ENCODE measurements at places on chromosomes 12 and 14.
A peak's percentile ranks its signal among the peaks of the same experiment; 100 is the strongest.

- DNase-seq = no peak
Observed at GRCh38 chr12:53572134-53572758, 53.9 kb downstream of the ATF7 start.

DNA sequence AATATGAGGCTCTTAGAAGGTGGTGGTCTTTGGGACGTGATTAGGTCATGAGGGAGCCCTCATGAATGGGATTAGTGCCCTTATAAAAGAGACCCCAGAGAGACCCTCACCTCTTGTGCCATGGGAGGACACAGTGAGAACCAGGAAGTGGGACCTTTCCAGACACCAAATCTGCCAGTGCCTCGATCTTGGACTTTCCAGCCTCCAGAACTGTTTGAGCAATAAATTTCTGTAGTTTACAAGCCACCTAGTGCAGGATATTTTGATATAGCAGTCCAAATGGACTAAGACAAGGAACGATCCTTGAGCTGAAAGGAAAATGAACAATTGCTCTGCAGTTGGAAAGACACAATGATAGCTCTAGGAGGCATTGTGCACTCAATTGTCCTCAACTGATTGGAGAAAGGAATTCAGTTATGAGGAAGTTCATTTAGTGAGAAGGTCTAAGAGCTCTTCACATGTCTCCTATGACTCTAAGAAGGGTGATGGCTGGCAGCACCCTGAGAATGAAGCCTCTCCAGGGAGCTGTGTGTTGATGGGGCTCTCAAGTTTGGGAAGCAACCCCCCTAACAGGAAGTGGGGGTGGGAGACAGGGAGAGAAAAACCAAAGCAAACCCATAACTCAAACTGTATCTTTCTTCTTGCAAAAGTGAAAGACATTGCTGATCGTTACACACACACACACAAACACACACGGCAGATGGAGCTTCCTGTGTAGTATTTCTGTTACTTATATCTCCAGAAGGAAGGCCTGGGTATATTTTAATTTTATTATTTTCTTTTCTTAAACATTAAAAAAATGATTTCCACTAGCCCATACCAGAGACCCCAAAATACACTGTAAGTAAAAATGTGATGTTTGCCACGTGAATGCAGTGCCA lies 21.0 kb downstream of the CHST11 start:
- DNase-seq = no peak

- no peak for DNase-seq
Observed at GRCh38 chr14:93538413-93538812, 107.7 kb downstream of the UNC79 start.

DNA sequence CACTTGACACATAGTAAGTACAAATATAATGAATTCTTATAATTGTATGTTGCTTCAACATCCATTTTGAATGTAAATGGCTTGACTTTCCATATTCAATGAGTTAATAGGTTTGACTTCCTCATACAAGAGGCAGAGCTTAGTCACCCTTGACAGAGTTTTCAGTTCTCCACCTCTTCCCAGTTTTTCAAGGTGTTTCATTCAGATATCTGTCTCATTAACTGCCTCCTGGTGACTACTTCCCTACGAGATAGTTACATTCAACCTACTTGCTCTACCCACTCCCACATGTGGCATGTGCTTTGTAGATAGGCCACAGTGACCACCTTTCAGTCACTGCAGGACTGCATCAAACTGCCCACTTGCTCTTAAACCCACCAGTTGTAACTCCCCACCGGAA lies 60.0 kb downstream of the MYF5 start:
- no peak for DNase-seq

- DNase-seq = no peak
Observed at GRCh38 chr12:43733687-43734086, 24.9 kb downstream of the PUS7L start.

GRCh38 chr12:14443531-14443930 lies 78.0 kb downstream of the ATF7IP start:
- DNase-seq = peak; percentile 9

- no peak for DNase-seq
Observed at GRCh38 chr12:12521044-12521485, 41.6 kb downstream of the DUSP16 start.

DNA sequence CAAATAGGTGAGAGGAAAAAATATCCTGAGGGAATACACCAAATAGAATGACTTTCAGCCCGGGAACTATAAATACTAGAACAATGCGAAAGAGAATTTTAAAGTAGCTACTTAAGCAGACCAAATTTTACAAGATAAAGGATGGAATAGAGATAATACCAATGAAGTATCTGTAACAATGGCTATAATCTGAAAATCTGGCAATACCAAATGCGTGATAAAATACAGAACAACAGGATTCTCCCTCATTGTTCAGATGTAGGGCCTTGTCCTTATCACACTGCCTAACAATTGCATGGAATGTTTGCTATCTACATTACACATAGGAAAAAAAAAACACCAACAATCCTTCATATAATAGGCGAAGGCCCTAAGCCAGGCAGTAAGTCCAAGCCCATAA lies 815.4 kb upstream of the MDGA2 start:
- no peak for DNase-seq

DNA sequence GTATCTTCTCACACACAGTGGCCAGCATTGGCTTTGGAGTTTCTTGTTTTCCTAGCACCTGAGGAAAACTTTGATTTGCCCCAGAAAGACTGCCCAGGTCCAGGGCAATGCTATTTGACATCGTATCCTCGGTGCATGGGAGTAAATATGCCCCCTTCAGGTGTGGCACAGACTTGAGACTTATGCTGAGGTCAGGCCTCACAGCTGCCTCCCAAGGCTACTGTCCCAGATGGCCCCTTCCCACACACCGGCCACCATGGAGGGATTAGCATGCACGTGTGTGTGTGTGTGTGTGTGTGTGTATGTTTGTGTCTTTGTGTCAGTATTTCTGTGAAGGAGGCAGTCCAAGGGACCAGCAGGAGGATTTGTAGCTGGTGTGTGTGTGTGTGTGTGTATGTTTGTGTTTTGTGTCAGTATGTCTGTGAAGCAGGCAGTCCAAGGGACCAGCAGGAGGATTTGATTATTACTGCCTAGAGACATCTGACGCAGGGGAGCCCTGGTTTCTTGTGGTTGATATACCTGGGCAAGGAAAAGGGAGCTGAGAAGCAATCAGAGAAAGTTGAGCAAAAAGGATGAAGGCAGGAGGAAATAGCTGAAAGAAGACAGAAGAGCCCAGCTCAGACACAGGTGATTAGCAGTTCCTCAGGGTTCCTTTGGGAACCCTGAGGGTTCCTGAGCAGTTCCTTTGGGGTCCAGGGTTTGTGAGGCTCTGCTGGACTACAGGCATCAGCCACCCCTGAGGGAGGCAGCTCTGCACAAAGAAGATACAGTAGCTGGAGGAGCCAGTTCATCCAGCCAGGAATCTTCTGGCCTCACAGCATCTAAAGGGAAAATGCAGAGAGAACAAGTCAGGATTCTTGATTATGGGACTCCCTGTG lies 42.2 kb downstream of the COX16 start:
- no peak for DNase-seq

- DNase-seq = no peak
Observed at GRCh38 chr12:89731089-89731488, 22.5 kb upstream of the ATP2B1 start.

GRCh38 chr12:94640134-94640928 lies 10.0 kb downstream of the TMCC3 start:
- peak; percentile 36 for DNase-seq

GRCh38 chr12:89695830-89696229 lies 12.8 kb downstream of the ATP2B1 start:
- DNase-seq = no peak

DNA sequence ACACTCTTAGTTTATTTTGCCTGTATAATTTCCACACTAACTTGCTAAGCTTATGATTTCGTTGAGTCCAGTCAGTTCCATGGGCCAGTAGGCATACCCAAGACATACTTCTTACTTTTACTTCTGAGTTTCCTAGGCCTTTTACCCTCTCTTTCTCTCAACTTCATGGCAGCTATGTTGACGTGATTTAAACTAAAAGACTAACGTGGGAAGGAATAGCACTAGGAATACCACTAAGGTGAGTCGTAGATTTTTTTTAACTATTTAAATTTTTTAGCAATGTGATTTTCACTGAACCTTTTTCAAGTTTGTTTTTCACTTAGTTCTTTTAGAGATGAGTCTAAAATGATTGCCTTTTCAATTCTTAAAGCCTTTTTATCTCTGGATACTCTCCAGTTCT lies 793.5 kb upstream of the NOVA1 start:
- DNase-seq = peak; percentile 74

DNA sequence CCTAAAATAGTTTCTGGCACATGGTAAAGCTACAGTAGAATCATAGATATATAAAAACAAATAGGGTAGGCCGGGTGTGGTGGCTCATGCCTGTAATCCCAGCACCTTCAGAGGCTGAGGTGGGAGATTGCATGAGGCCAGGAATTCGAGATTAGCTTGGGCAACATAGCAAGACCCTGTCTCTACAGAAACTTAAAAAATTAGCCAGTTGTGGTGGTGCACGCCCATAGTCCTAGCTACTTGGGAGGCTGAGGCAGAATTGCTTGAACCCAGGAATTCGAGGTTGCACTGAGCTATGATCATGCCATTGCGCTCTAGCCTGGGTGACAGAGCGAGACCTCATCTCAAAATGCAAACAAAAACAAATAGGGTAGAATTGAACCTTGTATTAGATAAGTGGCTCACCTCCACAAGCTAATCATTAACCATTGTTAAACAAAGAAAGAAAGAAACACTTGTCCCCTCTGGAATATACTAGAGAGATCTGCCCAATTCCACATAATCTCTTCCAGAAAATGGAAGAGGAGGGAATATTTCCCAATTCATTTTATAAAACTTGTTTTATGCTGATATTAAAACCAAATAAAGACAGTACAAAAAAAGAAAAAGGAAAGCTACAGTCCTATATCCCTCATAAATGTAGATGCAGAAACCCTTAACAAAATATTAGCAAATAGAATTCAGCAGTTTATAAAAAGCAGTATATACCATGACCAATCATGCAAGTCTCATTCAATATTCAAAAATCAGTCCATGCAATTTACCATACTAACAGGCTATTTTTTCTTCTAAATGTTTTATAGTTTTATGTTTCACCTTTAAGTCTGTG lies 22.7 kb upstream of the DHRS2 start:
- DNase-seq = no peak

DNA sequence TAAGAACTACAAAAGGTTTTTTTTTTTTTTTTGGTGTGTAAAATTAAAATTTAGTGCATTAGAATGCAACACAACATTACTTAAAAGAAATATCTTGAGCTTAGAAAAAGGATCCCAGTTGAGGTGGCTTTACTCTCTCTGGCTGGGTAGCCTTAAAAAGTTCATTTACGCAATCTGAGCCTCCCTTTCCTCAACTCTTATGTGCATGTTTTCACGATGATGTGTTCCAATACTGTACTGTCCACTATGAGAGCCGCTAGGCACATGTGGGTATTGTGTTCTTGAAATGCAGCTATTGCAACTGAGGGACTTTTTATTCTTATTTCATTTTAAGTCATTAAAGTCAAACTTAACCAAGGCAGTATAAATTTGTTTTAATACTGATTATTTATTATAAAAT lies 460.9 kb upstream of the SYT1 start:
- peak; percentile 40 for DNase-seq

DNA sequence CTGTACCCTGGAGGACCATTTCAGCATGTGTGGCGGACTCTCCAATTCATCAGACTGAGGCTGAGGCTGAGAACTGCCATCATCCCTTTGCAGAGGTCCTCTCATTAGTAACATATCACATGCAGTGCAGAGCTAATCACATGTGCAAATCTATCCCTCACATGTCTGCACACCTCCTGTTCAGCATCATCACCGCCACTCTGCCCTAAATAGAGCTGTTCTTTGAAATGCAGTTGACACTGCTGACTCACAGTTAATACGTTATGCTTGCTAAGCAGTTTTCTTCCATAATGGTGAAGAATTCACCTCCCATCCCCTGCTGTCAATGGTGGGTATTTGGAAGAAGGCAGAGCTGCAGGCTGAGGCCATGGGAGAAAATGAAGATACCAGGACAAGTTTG lies 85.0 kb upstream of the ANO2 start:
- DNase-seq = no peak

GRCh38 chr12:57487597-57488401 lies at the start of gene MARS1:
MARS1 (plus strand) TSS chr12:57488068; CDS start chr12:57488091, 23 bp downstream.
- peak; percentile 98 for DNase-seq

- no peak for DNase-seq
Observed at GRCh38 chr12:623172-623864, 39.9 kb downstream of the NINJ2 start.

- no peak for DNase-seq
Observed at GRCh38 chr14:104557086-104557485, 22.5 kb upstream of the C14orf180 start.

GRCh38 chr12:28507033-28507432 lies 316.8 kb downstream of the CCDC91 start:
- DNase-seq = peak; percentile 81

DNA sequence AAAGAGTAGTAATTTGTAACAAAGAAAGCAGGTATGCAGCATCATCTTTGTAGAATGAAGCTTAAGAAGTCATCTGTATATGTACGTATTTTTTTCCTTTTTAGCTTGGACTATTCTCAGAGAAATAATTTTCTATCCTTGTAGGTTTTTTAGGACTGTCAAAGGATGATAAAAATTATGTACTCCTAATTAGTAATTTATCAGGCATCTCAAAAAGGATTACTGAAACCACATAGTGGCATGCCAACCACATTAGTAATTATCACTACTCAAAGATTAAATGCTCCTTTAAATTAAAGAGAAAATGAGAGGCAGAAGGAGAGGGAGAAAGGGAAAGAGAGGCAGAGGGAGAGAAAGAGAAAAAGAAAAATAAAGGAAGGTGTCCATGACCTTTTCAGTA lies 17.3 kb downstream of the TTC8 start:
- DNase-seq = peak; percentile 76

GRCh38 chr14:42628602-42629001 lies 1021.9 kb downstream of the LRFN5 start:
- no peak for DNase-seq

- DNase-seq = no peak
Observed at GRCh38 chr12:109162551-109162950, 46.2 kb downstream of the ACACB start.

- no peak for DNase-seq
Observed at GRCh38 chr14:29166507-29166906, 399.9 kb downstream of the FOXG1 start.

GRCh38 chr12:20718294-20718693 lies 23.2 kb downstream of the SLCO1C1 start:
- no peak for DNase-seq

DNA sequence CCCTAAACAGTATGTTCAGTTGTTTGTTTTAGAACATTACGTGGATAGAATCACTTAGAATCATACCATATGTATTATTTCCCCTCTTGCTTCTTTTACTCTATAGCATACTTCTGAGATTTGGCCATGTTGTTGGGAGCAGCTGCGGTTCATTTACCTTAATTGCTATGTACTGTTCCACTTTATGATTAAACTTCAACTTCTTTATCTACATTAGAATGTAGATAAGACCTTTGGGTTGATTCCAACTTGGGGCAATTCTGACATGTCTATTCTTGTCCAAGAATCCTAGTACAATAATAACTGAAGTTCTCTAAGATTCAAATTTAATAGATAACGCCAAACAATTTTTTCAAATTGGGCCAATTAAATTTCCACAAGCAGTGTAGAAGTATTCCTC lies 80.7 kb downstream of the GRIN2B start:
- no peak for DNase-seq
